ENCODE measurements at places on chromosomes 1 and 21.

DNA sequence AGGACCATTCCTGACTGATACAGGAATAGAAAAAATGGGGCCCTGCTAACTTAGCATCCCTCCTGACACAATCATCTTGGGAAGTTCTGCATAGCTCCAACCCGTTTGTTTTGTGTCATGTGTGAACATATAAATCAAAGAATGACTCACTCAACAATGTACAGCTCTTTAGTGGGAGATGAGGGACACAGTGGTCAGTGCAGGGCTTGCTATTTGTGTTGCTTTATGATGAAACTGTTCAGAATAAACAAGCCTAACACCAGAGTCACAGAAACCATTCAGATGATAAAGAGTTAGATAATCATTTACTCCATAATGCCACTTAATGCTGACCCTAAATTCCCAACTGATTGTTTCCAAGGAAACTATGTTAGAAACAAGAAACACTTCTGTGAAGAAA lies 154.2 kb upstream of the ZNHIT6 start:
- DNase-seq, result no peak

DNA sequence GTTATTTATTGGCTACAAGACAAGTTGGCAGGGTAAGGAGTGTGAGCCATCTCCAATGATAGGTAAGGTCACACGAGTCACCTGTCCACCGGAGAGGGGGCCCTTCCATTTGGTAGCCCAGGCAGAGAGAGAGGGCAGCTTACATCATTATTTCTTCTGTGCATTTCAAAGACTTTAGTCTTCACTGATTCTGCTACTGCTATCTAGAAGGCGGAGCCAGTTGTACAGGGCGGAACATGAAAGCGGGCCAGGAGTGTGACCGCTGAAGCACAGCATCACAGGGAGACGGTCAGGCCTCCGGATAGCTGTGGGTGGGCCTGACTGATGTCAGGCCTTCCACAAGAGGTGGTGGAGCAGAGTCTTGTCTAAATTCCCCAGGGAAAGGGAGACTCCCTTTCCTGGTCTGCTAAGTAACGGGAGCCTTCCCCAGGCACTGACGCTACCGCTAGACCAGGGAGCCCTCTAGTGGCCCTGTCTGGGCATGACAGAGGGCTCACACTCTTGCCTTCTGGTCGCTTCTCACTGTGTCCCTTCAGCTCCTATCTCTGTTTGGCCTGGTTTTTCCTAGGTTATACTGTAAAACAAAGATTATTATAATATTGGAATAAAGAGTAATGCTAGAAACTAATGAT lies 36.7 kb downstream of the ZNF695 start:
- peak; percentile 8 for DNase-seq

- no peak for DNase-seq
Observed at GRCh38 chr1:202397256-202397655, 48.8 kb downstream of the PPP1R12B start.

GRCh38 chr1:200279810-200280411 lies 129.9 kb downstream of the ZNF281 start:
- no peak for DNase-seq

DNA sequence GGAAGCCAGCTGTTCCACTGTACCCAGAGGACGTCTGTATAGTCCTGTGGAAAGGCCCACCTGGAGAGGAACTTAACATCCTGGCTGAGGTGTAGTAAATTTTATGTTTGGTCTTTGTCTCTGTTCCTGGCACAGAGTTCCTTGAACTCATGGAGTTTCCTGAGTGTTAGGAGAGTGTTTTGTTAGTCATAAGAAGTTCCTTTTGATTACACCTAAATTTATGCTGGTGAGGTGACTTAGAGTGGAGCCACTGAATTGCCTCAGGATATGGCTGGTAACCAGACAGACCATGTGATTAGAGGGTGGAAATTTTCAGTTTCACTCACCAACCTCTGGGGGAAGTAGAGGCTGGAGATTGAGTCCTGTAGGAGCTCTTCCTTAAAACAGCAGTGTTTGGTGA lies 57.9 kb downstream of the RASAL2 start:
- DNase-seq, result no peak

- peak; percentile 23 for DNase-seq
Observed at GRCh38 chr1:226457307-226457712, 49.4 kb upstream of the PARP1 start.

DNA sequence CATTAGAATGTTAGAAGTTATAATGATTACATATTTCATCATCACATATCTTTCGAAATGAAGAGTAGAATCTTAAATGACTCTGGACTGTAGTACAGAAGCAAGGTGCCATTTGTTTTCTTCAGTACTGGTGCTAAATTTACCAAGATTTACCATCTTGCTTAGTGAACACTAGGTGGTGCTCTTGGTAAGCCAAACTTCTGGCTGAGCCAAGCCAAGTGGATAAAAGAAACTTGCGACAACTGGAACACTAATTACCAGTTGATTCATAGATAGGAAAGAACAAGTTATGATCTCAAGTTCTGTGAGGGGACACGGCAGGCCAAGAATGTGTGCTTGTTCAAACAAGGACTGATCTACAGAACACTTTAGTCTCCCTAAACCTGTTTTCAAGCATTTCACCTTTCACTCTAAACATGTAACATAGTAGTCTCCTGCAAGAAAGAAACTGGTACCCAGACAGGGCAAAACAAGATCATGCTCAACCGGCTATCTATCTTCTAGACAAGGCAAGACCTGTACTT lies 19.8 kb downstream of the SPRTN start:
- peak; percentile 10 for DNase-seq

GRCh38 chr1:113855630-113856400 lies 15.7 kb downstream of the PTPN22 start:
- no peak for DNase-seq

- DNase-seq, result no peak
Observed at GRCh38 chr1:210815641-210816550, 318.1 kb downstream of the KCNH1 start.

- no peak for DNase-seq
Observed at GRCh38 chr1:201764579-201764978, 64.4 kb upstream of the IPO9 start.

DNA sequence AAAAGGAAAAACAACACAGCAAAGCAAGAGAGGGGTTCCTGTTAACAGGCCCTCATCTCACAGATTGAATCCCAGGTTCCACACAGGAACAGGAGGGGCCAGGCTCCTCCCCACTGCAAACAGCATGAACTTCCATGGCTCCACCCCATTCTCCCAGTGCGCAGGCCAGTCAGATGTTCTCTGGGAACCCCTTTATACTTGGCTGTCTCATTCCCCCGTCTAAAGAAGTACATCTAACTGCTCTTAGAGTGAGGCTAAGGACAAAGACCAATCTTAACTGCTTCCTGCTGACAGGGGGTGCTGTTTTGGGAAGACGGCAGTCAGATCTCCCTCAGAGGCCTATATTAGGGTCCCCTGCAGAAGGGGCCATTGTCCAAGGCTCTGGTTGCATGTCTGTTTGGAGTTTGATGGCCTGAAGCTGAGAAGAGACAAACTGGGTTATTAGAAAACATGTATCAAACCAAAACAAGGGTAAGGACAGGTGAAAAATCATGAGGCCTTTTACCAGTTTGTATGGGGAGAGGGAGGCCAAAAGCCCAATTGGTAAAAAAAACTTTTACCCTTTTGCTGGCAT lies 10.5 kb upstream of the NASP start:
- no peak for DNase-seq

DNA sequence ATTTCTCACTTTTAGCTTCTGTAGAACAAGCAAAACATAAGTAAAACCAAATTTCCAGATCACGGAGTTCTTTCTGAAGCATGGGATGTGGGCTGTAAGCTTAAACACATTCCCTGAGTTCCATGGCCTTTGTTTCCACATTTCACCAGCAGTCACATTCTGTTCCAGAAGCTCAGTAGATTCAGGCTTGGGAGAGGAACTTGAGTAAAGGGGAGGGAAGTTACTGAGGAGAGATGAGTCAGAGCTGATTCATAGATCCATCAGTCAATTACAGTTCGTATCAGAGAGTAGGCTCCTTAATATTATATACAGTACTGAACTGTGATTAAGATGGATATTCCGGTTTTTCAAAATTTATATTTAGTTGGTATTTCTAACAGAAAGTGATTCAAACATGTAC lies 614.3 kb downstream of the NCAM2 start:
- no peak for DNase-seq

GRCh38 chr1:222090103-222090502 lies 348.2 kb upstream of the DUSP10 start:
- no peak for DNase-seq

DNA sequence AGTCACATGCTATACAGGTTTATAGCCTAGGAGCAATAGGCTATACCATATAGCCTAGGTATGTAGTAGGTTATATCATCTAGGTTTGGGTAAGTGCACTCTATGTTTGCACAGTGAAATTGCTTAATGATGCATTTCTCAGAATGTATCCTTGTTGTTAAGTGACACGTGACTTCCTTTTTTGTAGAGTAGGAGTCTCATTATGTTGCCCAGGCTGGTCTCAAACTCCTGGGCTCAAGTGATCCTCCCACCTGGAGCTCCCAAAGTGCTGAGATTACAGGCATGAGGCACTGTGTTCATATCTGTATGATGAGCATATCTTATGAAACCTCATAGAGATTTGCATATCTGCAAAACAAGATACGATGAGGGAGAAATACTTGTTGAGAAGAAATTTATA lies 13.8 kb upstream of the ABCB10 start:
- DNase-seq, result no peak

GRCh38 chr1:87052961-87053360 lies 138.5 kb downstream of the HS2ST1 start:
- DNase-seq, result no peak

- DNase-seq, result no peak
Observed at GRCh38 chr1:151124763-151125403, 21.5 kb downstream of the SEMA6C start.

- DNase-seq, result peak; percentile 60
Observed at GRCh38 chr1:34852677-34853217, 6.8 kb downstream of the SMIM12 start.

DNA sequence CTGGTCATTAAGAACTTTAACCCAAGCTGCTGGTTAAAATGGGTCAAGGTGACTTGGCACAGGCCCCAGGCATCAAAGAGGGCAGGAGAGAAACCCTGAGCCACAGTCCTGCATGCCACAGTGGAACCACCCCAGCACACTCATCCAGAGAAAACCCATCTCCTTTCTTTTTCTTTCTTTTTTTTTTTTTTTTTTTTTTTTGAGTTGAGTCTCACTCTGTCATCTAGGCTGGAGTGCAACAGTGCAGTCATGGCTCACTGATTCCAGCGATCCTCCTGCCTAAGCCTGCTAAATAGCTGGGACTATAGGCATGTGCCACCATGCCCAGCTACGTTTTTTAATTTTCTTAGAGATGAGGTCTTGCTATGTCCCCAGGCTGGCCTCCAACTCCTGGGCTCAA lies 109.2 kb upstream of the RAB4A start:
- DNase-seq, result no peak

- DNase-seq, result no peak
Observed at GRCh38 chr1:53165408-53165961, 23.0 kb upstream of the SLC1A7 start.

DNA sequence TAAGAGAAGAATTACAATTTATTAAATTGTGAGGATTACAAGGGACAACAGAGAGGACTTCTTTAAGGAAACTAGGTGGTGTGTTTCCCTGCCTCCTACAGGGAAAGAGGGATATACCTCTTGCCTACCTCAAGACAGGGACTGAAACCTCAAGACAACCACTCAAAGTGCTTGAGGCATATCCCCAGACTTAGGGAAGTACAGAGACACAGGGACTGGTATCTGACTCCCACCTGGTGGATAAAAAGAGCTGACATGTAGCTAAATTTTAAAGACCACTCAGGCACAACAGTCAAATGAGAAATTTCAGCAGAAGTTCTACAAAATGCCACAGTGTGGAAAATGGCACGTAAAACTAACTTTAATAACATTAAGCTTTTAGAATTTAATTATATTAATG lies 21.3 kb downstream of the DENND2C start:
- DNase-seq, result no peak

DNA sequence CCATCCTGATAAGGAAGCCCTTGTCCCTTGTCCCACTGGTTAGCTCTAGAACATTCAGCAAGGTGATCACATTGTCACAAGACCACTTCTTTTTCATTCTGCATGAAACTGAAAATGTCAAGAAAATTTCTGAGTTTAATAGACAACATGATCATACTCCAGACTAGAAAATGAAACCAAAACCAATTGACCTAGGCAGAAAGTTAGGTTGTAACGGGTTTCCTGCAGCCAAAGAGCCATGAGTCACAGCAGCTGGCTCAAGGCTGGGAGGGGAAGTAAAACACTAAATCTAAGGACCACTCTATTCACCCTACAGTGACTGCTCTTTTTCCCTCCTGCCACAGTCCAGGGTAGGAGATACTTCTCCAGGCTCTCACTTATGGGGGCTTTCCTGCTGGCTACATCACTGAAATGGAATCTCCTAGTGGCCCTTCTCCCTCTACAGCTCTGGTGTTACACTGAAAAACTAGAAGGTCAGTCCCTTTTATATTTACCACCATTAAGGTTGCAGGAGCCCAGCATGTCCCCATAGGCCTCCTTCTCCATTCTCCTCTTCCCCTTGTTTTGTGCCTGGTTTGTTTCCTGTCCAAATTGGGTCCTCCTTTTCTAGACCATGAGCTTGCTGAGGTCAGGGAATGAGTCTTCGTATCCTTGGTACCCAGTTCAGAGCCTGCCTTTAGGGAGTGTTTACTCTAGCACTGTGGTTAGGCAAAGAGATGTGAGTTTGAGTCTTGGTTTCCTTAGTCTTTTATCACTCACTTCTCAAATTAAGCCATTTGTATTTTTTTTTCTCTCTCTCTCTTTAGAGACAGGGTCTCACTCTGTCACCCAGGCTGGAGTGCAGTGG lies 236.5 kb upstream of the JUN start:
- no peak for DNase-seq

DNA sequence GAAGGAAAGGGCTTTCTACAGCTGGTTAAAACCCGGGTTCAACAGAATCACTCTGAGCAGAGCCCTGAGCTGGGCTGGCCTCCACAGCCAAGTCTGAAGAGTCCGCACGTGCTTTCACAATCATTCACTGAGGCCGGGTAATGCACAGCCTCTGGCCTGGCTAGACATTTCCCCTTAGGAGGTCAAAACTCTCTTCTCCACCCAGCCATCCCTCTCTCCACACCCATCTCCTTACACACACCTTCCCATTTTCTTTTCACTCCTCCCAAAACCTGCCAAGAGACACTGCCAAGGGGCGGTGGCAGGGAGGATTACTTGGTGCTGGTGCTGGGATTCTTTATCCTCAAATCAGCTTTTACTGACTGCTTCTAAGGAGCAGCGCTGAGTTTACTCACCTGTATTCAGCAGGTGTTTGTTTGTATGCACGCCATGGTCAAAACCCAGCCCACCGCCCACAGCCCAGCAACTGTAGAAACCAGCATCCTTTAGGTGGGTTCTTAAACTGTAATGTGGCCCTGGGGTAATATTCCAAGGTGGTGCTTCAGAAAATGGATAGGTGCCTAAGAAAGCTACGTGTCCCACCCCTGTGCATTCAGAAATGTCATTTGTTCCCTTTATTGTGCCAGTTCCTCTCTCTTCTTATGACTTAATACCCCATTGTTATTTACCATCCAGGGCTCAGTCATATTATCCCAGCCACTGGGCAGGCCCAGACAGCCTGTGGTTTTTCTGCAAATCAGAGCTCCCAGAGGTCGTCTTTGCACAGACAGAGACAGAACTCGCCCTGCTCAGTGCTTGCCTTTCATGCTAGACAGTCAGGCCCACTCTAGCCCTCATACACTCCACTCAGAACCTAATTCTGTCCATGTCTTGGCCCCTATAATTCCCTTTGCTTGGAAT lies 80.2 kb downstream of the ADSS2 start:
- DNase-seq, result no peak

- no peak for DNase-seq
Observed at GRCh38 chr21:42135386-42136052, 64.4 kb downstream of the UMODL1 start.

All from T-helper 2 cell (primary cell).